ENCODE measurements at places on chromosomes 4 and X. TPM values are rescaled to one million over a fixed set of nuclear protein-coding genes. Genes with fewer than 3 reads are reported as not detected.

GRCh38 chr4:101993842-101994775, 203.6 kb downstream of the BANK1 start:
- DNase-seq, result no peak

- DNase-seq, result no peak
Measured at GRCh38 chr4:111512081-111512783, 633.0 kb upstream of the FAM241A start.

- no peak for DNase-seq
Measured at GRCh38 chrX:27680726-27681125, 90.6 kb downstream of the DCAF8L2 start.

DNA sequence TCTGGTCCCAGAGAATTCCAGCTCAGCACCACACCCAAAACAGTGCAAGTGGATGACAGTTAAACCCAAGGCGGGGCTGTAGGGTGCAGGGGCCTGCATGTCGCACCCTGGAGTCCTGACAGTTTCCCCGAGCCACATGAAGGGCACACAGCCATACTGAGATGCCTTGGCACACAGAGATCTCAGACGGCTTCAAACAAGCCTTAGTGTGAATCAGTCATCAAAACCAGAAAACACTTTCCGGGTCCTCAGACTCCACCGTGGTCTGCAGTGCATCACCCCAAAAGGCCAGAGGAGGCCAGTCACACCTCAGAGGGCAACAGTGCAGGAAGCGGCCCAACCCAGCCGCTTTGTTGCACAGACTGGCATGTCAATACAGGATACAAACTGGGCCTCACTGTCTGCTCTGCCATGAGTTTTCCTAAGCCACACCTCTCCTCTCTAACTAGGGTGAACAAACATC, 64.6 kb upstream of the ENPP6 start:
- no peak for DNase-seq

DNA sequence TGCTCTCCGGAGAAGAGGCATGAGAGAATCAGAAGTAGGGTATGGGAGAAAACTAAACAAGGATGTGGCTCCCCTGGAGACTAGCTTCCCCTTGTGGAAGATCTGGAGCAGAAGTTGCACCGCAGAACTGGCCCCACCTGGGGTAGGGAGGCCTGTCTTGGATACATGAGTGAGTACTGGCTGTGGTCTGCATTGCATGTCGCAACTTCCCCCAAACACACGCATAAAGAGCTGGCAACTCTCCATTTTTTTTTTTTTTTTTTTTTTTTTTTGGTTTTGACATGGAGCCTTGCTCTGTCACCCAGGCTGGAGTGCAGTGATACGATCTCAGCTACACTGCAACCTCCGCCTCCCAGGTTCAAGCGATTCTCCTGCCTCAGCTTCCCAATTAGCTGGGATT, 119.9 kb downstream of the EGF start:
- no peak for DNase-seq

DNA sequence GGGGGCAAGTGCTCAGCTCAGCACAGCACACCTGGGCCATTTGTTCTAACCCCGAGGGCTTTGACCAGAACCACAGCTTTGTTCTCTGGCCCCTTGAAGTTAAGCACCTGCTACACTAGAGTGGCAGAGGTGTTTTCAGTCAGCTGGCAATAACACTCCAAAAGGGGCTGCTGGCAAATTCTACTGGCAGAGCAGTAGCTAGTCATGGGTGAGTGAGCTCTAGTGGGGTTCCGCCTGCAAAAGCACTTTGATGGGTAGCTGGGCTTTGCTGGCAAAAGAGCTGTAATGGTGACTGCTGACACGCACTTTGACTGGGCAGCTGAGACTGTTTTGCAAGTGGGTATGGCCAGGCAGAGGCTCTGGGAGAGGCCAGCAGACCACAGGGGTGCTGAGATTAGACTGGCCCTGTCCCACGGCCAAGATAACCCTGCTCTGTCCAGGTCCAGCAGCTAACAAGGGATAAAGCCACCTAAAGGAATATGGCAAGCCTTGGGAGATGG, 65.2 kb upstream of the TENT5D start:
- DNase-seq, result no peak

DNA sequence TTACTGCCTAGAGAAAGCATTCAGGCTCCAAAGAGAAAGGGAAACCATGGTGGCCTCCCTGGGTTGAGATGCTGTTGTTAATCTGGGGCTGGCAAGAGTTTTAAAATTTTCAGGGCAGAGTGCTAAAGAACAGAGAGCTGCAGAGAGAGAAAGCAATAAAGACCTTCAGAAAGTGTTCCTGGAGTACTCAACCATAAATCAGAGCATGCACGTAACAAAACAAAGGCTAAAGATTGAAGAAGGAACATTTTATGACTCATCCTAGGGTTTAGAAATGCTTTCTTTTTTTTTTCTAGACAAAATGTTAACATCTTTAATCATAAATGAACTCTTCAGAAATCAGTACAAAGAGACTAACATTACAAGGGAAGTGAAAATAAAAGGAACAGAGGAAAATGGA, 562.3 kb upstream of the NDST4 start:
- DNase-seq, result no peak

The DIPK2B gene
- 1.7 TPM for total RNA-seq

The TAF9B gene
- total RNA-seq, result 46.3 TPM

The CXCL11 gene
- total RNA-seq, result not detected

The FMR1NB gene
- total RNA-seq, result not detected

Data from occipital lobe (tissue), 3 donors.